Articular chondrocyte of knee joint (primary cell): ENCODE measurements at places on chromosomes 1 and 21. TPM values are rescaled to one million over a fixed set of nuclear protein-coding genes. Genes with fewer than 3 reads are reported as not detected.

The RAVER2 gene
- 8.1 and 9.7 TPM in 2 replicates for total RNA-seq

The RNU1-2 gene
- under 0.01 TPM in 2 replicates for total RNA-seq

The AGT gene
- 2.1 and 2.2 TPM in 2 replicates for total RNA-seq

The HORMAD1 gene
- 0.13 and 0.65 TPM in 2 replicates for total RNA-seq

The DMAP1 gene
- 17.5 and 21.4 TPM in 2 replicates for total RNA-seq

The CCDC27 gene
- total RNA-seq, result not detected in 2 replicates

The CYP4X1 gene
- total RNA-seq, result 1.3 and 2.1 TPM in 2 replicates

The PYHIN1 gene
- total RNA-seq, result not detected in 2 replicates

The TMEM61 gene
- total RNA-seq, result 0.11 TPM in 1 of 2 replicates, not detected in the other

The SH2D1B gene
- 0.11 TPM in 1 of 2 replicates, not detected in the other for total RNA-seq

The CLDN19 gene
- total RNA-seq, result not detected in 2 replicates

The PTPRC gene
- total RNA-seq, result under 0.01 TPM in 1 of 2 replicates, not detected in the other

The OLFML3 gene
- total RNA-seq, result 86.6 and 104 TPM in 2 replicates

The KCNAB2 gene
- total RNA-seq, result 4.1 and 5.4 TPM in 2 replicates
